ENCODE measurements at places on chromosomes 3 and 15.

DNA sequence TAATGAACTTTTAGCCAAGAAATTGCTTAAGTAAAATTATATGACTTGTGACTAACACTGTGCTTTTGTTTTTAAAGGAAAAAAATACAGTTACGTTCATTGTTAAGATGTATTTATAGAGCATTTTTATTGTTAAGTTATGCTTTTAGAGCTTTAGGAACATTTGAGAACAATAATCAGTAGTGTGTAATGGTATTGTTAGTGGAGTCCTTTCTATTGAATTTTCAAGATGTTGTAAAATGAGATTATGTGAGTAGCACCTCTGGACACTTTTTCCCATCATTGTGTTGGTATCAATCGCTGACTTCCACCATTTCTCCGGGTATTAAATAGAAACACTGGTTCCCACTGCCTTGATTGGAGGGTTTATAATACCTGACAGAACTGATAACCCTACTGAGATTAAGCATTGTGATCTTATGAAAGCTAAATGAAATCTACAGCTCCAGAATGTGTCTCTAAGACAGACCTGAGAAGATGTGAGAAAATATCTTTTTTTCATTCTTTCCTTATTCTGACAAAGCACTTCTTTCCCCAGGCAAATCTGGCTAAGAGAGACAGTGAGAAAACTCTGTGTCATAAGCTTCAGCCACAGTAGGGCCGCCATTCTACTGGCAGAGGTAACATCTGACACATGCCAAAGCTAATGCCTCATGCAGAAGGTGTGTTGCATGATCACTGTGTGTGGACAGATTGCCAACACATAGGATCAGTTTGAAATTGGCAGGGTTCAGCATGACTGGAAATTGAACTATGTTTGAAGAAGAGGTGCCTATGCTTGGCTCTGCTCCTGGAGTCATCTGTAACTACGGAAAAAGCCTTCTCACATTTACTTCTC, 610.8 kb downstream of the MECOM start:
- DNase-seq: no peak

GRCh38 chr15:92902737-92903593, 2.8 kb downstream of the CHD2 start:
- DNase-seq: no peak

- DNase-seq: no peak
These were observed 860.9 kb downstream of the ROBO1 start for GRCh38 chr3:78906930-78907329.

DNA sequence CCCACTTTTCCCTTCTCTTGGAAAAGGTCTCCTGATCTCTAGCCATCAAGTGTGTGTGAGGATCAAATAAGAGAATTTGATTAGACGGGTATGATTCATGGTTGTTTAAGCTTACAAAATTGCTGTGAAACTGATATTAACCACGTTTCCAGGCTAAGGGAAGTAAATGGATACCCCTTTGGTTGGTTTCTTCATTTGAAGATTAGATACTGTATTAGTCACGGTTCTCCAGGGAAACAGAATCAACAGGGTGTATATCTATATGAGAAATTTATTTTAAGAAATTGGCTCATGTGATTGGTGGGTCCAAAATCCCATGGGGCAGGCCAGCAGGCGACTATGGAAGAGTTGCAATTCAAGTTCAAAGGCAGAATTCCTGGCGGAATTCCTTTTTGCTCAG, 112.7 kb upstream of the SELENOK start:
- no peak for DNase-seq

DNA sequence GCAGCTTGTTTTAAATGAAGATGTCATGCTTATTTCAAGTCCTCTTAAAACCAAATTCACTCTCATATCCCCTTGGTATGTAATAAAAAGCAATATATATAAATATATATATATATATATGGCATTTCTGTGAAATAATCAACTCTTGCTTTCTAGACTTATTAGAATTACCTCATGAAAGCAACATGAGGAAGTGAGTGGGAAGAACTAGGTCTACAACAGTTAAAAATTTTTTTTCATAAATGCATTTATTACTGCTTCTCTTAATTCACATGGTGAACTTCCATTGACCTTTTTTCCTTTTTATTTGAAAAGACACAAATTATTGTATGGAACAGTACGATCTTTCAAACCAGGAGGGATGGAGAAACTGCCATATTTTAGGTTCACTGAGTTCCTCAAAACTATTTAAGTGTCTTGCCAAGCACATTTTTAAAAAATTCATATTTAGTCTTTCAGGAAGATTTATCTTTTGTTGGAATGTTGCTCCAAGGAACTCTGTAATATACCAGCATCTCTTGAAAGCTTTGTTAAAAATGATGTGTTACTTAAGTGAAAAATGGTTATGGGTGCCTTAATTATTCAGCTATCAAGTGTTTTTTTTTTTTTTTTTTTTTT, 185.2 kb downstream of the GHSR start:
- no peak for DNase-seq

- no peak for DNase-seq
These were observed 24.9 kb downstream of the HACL1 start for GRCh38 chr3:15576475-15576874.

GRCh38 chr3:194262176-194262924, 88.8 kb downstream of the CPN2 start:
- DNase-seq: no peak

DNA sequence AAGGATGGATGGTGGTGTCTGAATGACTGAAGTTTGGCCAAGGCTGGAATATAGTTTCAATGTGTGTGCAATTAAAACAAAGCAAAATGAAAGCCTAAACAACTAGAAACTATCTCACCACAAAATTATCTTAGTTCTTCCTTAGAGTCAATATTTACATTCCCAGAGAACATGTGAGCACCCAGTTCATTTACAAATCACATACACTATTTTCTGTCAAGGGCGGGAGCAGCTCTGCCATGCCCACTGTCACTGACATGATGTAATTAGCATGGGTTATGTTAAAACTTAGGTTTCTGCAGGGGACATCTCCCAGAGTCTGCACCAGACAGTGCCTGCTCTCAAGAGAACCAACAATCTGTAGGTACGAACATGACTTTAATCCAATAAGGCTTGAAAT, 65.0 kb downstream of the PDZRN3 start:
- no peak for DNase-seq

- no peak for DNase-seq
These were observed 30.4 kb downstream of the LSM3 start for GRCh38 chr3:14208977-14209394.

DNA sequence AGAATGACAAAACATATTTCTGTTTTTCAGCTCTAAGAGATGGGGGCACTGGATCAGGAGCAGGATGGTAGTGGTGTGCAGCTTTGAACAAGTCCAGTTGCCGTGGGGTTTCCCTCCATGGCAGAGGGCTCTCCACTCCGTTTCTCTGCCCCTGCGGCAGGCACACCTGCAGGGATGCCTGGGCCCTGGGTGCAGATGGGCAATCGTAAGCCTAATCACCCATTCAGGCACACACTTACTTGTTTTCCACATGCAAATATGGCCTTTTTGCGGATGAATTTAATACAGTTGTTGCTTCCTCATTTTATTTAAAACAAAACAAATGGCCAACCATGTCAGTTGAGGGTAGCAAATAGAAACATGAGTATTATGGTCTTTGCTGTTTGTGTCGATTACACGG, 85.1 kb downstream of the LPP start:
- no peak for DNase-seq

DNA sequence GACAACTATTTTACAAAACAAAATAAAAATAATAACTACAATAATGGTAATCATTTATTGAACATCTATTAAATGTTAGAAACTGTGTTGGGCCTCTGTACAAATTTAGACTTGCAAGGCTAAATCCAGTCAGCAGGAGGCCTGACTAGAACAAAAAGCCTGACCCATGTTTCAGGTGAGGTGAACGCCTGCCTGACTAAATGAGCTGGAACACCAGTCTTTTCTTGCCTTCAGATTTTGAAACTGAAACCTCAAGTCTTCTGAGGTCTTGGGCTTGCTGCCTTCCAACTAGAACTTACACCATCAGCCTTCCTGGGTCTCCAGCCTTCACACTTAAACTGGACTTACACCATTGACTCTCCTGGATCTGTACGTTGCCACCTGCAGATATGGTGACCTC, 706.9 kb downstream of the TBL1XR1 start:
- DNase-seq: no peak

DNA sequence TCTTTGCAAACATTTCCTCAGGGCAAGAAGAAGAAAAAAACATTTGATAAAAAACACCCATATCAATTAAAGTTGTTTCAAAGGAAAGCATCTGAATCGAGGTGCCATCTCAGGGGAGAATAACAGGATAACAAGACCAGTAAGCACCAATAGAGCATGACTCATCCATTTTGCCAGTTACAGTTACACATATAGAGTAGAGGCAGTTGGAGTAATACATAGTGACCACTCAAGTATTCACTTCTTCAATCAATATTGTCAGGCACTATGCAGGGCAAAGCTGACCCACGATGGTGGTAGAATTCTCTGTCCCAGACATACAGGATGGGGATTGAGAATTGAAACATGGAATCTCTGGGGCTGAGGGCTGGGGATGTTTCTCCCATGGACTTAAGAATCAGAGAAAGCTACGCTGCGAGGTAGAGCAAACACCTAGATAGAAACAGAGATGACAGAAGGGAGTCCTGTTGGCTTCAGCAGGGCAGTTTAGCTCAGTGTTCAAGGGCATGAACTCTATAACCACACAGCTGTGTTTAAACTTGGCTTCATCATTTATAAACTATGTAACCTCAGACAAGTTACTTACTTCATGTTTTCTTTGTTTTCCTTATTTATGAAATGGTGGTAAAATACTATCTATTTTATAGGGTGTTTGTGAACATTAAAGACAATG, 186.4 kb upstream of the NANOGP8 start:
- DNase-seq: no peak

DNA sequence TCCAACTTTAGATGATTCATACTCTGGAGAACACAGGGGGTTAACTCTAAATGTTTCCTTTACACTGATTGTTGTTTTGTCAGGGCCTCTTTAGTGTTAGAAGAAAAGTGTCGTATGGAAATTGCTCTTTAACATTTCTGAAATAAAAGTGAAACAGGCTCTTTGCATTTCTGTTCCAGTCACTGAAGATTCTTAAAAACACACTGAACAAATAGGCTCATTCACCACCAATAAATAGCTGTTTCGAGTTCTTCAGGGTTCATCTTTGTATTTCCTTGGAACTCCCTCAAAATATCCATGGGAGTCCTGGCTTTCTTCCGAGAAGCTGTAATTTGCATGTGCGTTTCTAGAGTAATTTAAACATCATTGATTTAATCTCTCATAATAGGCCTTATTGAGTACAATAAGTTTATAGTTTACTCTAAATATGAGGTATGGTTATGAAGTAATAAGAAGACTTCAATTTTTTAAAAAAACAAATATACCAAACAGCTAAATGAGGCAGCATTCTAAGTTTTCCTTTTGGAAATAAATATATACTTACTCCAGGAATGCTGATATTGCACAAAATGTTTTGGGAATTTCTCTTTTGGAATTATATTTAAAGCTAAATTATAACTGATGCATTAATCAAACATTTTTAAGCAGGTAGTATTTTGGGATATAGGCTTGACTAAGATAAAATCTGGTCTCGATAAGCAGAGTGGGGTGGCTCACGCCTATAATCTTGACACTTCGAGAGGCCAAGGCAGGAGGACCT, 327.4 kb downstream of the EPHA3 start:
- no peak for DNase-seq

DNA sequence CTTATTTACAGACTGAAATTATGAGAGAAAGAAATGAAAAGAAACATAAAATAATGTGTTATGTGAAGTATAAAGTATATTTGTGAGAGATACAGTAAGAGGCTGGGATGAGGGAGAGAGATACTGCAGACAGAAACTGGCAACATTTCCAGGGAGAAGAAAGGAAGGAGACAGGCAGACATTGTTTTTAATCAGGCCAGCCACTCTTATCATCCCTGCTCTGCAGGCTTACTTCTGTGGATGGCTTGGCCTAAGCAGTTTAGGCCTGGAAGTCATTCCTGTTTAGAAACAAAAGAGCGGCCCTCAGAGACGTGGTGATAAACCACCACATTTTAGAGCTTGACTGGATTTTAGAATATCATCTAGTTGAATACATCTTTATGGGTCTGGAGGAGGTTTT, 12.4 kb downstream of the PCCB start:
- DNase-seq: no peak

- no peak for DNase-seq
These were observed 114.5 kb downstream of the FMN1 start for GRCh38 chr15:33080006-33080405.

DNA sequence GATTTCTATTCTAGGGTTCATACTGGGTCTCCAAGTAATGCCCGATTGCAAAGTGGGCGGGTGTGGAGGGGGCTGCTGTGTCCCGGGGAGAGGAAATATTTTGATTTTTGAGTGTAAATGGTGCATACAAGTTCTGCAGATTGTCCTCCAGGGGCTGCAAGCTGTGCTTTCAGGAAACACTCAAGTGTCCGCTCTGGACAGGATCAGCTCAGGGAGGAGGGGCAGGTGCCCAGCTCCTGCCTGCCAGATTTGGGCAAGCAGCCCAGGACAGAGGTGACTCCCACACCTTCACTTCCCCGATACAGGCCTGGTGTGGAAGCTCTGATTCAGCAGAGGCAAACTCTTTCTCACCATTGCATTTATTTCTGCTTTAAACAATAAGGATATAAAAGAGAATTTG, 142.7 kb downstream of the ALDH1A2 start:
- no peak for DNase-seq

DNA sequence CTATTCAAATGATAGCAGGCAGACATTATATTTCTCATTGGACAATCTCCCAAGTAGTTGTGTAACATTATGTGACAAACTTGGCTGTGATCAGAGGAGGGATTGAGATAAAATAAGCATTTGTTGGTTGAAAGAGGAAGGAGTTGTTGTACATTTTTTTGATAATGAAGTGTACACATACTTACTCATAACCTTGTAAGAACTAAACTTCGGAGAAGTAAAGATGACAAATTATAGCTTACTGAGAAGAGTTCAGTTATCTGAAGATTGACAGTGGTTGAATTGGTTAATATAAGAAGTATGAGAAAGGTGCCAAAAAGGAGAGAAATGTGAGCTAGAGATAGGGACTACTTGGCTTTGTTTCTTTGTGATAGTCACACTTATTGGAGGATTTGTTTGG, 32.6 kb downstream of the STT3B start:
- DNase-seq: no peak

DNA sequence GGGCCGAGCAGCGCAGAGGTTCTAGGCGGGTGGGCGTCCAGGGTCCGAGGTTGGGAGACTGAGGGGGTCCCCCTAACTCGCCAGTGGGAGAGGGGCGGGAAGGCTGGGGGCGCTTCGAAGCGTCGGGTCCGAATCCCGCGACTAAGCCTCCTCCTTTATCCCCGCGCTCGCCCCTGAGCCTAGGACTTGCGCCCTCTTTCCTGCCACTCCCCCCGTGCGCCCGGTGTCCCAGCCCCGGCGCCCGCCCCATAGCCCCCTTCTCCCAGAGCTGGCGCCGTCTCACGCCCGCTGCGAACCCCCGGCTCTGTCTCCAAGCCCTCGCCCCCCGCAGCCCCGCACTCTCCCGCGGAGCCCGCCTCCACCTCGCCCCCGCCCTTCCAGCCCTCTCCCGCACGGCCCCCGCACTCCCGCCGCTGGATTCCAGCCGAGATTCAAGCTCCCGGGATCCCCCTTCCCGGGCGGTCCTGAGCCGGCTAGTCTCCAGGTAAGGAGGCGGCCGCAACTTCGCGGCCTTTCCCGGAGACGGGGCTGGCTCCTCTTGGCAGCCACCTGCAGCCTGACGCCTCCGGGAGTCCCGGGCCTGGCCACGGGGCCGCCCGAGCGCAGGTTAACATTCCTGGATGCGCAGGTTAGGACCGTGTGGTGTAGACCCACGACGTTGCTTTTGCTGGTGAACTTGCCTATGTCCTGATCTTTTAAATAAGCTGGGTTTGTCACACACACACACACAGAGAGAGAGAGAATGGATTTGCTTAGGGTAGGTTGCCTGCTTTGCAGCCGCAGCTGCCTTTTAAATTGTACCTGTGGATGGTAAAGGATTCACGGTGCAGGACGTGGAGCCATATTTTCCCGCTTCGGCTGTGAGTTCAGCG, 563 bp downstream of the PXYLP1 start:
- peak; percentile 11 for DNase-seq
